ENCODE measurements at places on chromosomes 3 and 15.

GRCh38 chr15:100958326-100959065 lies 39.3 kb downstream of the LRRK1 start:
- DNase-seq: no peak

DNA sequence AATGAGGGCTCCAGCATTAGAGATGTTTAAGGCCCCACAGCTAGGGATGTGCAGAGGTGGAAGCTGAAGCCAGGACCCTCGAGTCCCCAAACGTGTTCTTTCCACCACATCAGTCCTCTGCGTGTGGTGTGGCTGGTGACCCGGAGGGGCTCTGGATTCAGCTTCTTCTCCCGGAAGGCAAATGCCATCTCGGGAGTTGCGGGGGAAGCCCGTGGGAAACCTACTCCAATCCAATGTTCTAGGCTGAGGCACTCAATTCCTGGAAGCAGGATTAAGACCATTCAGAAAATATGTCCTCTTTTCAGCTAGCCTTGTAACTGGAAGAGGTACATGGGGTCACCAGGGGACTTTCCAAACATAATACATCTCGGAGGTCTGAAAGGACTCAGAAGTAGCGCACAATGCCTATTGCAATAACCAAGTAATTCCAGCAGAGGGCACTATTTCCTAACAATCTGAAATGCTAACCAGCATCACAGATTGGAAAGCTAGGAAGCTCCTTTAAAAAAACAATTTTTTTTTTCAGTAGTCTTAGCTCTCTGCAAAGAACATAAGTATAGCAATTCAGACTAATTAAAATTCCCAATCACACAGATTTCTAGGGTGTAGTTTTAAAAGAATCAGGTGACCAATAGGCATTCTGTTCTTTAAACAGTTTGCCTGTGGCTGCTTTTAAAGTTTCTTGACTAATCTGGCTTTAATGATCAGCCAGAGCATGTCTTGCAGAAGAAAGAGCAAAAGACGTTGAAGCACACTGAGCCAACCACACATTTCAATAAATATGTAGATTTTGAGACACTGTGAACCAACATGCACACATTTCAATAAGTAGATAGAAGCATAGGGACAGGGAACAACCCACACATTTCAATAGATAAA lies 36.1 kb downstream of the BNC1 start:
- DNase-seq: peak; percentile 47

GRCh38 chr15:28886431-28887338 lies 911 bp downstream of the APBA2 start:
- no peak for DNase-seq

DNA sequence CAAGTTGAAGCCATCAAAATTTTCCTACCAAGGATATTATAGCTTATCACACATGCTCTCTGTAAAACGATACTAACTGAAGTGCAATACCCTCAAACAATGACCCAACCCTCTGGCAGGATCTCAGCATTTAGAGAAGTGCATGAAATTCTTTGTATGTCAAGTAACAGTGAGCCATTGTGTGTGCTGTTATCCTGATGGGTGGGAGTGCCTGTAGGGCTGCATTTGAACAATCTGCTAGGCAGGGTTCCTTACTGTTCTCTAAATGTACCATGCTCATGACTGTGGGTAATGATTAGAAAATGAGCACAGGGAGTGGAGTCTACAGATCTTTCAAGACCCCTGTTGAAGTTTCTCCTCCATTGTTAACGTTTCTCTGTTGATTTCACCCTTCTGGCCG lies 398.1 kb downstream of the NSUN3 start:
- no peak for DNase-seq

- no peak for DNase-seq
Measured at GRCh38 chr3:139251529-139251928, 92.3 kb upstream of the MRPS22 start.

DNA sequence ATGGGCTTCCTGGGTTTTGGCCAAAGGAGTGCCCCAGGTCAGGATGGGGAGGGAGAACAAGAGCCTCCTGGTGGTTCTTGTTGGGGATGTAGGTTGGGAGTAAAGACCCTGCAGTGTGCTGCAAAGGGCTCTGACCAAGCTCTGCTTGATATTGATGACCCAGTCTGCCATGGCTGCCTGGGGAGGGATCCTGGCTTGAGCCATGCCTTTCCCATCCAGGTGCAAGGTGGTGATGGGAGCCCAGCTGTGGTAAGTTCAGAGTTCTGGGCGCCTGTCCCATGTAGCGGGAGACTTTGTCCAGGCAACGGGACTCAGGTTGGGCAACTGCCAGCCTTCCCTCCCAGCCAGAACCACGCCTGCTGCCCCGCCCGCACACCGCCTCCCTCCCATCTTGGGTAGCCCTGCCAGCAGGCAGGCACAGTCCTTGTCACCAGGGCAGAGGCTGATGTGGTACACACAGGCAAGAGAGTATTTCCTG lies 2.6 kb downstream of the GNAI2 start:
- no peak for DNase-seq

GRCh38 chr3:147396712-147397046 lies 9.7 kb downstream of the ZIC4 start:
- DNase-seq: no peak

DNA sequence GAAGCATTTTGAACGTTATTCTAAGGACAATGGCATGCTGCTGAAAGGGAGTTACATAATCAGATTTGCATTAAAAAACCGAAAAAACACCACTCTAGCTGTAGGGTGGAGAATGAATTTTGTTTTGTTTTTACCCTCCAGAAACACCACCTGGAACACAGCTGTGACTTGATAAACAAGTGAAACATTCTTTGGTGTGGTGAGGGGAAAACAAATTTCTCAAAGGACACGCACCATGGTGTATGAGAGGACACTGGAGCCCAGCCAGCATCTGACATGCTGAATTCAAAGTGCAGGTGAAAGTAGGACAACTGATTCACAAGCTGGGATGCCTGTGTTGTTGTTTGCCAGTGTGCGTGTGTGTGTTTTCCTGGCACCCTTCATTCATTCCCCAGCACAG lies 554.5 kb upstream of the TBL1XR1 start:
- DNase-seq: no peak

DNA sequence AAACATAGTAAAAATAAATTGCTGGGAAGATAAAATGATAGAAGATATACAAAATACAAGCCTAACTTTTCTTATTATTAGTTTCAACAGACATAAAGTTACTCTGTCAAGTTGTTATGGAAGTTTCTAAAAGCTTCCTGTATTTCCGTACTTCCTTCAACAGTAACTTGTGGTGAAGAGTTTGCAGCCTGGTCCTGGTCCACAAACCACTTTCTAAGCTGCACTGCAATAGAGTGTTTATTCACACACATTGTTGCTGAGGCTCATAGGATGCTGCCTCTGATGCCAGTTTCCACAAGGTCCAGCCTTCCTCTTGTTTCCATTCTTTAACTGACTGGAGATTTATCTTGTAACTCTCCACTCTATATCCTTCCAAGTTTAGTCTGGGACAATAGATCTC lies 39.4 kb upstream of the KY start:
- DNase-seq: no peak

GRCh38 chr15:71627604-71628003 lies 182.8 kb upstream of the NR2E3 start:
- no peak for DNase-seq

Measured in fibroblast of skin of left quadriceps (primary cell).